ENCODE measurements at places on chromosomes 12 and 14.

GRCh38 chr12:108310489-108310888 is 28.6 kb downstream of the CMKLR1 start:
- DNase-seq, result no peak

DNA sequence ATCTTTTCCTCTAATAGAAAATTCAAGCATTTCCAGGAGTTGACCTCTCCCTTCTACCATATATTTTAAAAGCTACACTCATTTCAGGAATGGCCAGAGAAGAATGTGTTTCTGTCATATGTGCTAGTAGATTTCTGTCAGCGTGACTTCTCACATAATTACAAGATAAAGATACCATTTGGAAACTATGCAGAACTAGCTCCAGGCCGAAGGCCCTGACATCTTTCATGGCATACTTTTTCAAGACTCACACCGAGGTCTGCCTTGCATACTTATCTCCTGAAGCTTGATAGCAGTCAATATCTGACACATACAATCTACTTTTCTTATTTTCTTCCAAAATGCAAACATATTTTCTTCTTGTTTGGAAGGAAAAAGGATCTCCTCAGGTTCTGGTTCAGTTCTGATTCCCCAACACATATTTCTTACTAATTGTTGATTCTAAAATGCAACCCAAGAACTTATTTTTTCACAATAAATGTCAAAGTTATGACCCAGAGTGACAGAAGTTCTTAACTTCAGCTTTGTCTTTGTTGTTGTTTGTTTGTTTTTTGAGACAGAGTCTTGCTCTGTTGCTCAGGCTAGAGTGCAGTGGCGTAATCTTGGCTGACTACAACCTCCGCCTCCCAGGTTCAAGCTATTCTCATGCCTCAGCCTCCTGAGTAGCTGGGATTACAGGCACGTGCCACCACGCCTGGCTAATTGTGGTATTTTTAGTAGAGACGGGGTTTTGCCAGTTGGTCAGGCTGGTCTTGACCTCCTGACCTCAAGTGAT is 99.5 kb downstream of the NTN4 start:
- no peak for DNase-seq

DNA sequence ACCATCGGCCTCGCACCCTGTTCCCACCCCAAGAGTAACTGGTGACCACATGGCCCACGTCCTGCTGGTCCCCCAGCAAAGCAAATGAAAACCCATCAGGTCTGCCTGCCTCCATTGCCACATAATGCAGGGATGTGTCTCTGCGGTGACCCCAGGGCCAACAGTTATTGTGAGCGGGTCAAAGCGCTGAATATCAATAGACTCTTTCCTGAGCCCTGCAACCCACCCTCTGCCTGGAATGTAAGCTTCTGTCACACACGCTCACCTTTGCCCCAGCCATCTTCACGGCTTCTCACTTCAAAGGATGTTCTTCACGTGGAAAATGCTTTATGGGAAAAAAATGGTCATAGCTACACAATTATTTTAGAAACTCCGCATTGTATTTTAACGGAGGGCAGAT is 63.9 kb downstream of the FZD10 start:
- no peak for DNase-seq

- peak; percentile 19 for DNase-seq
Measured at GRCh38 chr12:5440978-5441377, 9.1 kb downstream of the NTF3 start.

DNA sequence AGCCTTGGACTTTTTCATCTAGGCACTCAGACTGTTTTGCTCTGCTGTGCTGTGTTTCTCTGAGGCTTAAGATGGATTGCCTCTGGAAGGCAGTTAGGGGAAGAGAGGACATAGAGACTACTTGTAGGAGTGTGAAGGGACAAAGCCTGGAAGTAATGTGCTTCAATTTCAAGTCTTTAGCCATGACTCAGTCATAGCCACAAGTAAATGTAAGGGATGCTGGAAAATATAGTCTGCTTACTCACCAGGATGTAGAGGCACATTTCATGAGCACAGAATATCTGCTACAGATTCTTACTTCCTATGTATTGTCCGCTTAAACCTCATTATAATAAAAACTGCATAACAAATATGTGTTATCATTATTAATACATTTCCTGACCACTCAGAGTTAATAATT is 794.3 kb upstream of the NOVA1 start:
- DNase-seq, result no peak

- DNase-seq, result no peak
Measured at GRCh38 chr14:71885301-71885700, 46.9 kb upstream of the RGS6 start.

DNA sequence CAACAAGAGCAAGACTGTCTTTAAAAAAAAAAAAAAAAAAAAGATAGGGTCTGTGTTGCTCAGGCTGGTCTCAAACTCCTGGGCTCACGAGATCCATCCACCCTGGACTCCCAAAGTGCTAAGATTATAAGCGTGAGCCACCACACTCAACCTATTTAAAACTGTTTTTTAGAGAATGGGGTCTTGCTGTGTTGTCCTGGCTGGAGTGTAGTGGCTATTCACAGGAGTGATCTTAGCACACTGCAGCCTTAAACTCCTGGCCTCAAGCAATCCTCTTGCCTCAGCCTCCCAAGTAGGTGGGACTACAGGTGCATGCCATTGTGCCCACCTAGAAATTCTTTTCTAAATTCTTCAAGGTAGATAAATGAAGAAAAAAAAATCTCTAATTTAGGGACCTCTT is 7.6 kb downstream of the COQ10A start:
- DNase-seq, result no peak

DNA sequence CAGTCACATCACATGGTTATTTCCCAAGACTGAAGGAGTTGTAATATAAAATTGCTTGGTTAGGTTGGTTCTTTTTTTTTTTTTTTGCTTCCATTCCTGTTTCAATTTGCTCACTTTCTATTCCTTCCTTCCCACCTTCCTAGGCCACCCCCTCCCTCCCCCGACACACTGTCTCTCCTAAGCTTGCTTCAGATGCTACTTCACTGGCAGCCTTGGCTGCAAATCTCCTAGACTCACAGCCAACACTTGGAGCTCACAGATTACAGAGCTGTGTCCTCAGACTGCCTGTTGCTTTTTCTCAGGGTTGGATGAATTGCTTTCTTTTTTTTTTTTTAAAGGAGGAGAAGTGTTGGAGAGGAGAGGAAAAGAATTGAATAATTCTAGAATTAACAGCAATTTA is 77.3 kb upstream of the GRIN2B start:
- no peak for DNase-seq

DNA sequence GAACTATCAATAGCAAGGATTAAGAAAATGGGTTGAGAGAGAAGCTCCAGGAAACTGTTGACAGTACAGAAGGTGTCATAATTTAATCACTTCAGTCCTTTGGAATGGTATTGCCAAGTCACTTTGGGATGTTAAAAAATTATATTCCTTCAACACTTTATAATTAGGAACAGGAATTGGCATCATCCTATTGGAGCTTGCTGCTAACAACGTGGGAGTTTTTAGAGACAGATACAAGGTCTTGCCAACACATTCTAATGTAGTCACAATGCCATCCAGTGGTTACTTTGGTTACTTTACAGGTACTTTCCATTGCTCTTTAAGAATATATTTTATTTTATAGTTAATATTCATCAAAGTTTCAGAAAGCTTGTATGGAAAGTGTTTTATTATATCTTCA is 310.1 kb downstream of the SYT1 start:
- peak; percentile 10 for DNase-seq

DNA sequence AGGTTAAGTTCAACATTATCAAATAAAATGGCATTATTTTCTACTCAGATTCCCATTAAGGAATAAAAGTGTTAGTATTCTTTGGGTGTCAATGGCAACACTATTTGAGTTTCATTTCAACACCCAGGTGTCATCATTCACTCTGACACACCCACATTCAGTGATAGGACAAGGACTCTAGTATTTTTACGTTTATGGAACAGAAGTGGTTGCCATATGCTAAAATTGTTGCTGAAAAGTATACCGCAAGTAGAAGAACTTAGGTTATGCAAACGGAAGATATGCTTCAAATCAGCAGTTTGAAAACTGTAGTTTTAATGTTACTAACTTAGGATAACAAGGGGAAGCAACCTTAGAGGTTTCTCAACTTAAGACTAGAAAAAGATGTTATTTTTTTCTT is 20.0 kb upstream of the SGPP1 start:
- no peak for DNase-seq

GRCh38 chr12:69007855-69008351 is 74.9 kb upstream of the CPM start:
- no peak for DNase-seq

DNA sequence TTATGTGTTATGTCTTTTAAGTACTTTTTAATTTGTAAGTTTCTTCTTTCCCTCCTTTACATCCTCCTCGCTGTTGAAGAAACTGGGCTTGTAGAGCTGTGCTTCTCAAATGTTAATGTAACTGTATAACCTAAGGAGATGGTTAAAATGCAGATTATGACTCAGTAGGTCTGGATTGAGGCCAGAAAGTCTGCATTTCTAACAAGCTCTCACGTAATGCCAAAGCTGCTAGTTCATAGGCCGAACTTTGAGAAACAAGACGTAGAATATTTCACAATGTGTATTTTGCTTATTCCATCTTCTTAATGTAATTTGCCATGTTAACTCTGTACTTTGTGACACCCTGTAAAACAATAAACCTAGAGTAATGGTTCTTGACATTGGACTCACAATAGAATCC is 193.3 kb upstream of the SYT1 start:
- no peak for DNase-seq

DNA sequence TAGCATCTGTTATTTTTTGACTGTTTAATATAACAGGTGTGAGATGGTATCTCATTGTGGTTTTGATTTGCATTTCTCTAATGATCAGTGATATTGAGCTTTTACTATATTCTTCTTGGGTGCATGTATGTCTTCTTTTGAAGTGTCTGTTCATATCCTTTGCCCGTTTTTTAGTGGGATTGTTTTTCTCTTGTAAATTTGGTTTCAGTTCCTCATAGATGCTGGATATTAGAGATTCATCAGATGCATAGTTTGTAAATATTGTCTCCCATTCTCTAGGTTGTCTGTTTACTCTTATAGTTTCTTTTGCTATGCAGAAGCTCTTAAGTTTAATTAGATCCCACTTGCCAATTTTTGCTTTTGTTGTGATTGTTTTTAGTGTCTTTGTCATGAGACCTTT is 48.9 kb upstream of the NEDD1 start:
- no peak for DNase-seq

DNA sequence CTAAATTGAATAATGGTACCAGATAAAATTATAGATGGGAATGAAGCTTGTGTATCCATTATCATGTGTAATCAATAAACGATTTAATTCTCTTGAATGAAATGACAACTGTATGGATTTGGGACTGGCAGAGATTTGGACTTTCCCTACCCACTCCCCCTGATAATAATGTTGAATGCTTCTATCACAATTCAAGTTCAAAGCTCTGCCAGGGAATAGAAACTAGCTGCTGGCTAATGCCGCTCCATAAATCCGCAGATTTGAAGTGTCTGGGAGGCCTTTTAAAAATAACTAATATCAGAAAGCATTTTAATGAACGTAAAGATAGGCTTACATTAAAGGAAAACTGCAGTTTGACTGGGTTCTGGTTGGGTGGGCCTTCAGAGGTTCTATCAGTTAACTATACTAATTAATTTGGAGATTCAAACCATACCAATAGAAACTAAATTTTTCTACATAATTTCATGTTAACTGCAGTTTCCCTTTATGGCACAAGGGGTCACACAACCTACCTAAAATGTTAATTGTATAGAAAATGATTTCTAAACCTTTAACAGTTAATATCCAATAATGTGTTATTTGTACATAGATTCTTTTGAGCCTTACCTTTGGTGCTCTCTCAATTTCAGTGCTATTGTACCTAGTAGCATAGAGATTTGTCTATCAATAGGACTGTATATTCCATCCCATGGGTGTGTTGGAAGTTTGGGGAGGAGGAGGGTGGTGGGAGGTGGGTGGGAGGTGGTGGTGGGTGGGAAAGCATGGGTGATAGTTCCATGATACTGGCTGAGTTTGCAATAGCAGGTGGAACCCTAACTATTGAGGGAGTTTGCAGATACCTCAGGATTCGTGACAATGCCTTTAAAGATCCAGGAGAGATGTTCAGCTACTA is 4.9 kb downstream of the HNRNPA1 start:
- DNase-seq, result no peak

GRCh38 chr12:76713986-76714385 is 49.9 kb upstream of the ZDHHC17 start:
- DNase-seq, result no peak

- DNase-seq, result no peak
Measured at GRCh38 chr14:95300002-95300696, 19.6 kb downstream of the CLMN start.

DNA sequence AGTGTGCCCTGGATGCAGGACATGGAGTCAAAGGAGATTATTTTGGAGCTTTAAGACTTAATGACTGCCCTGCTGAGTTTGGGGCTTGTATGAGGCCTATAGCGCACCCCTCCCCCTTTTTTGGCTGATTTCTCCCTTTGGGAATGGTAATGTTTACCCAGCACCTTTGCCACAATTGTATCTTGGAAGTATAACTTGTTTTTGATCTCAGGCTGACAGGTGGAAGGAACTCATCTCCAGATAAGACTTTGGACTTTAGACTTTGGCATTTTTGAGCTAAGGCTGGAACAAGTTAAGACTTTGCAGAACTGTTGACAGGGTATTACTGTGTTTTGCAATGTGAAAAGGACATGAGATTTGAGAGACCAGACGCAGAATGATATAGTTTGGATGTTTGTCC is 110.5 kb downstream of the DERA start:
- no peak for DNase-seq

GRCh38 chr12:42473561-42473960 is 116.0 kb downstream of the PRICKLE1 start:
- DNase-seq, result no peak

DNA sequence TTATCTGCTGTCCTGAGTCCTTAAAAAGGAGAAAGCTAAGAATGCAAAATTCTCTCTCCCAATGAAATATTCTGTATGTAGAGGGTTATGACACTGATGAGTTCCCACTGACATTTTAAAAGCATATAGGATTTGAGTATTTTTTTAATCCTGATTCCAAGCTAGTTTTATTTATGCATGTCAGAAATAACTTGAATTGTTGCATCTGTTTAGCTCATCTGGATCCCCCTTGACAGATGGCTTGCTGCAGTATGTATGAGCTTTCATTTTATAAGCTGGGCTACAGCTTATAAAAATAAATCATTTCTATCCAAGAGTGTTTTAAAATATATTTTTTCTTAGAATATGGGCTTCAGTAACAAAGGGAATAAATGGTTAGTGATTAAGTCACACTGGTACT is 495.3 kb downstream of the NELL2 start:
- DNase-seq, result no peak

GRCh38 chr14:89422181-89422951 is 5.3 kb upstream of the FOXN3 start:
- no peak for DNase-seq

DNA sequence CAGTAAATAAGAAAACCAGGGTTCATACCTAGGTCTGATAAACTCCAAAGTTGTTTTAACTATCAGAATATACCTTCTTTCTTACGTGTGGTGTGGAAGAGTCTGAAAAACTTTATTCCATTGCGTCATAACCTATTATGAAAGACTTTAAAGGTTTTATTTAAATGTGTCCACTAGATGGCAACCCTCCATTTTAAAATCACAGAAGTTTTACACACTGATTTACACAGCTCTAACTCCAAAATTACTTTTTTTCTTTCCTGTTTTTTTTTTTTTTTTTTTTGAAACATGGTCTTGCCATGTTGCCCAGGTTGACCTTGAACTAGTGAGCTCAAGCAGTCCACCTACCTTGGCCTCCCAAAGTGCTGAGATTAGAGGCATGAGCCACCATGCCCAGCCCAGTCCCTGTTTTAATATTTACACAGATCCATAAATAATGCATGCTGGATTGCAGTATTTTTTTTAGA is 17.3 kb upstream of the TMPRSS12 start:
- peak; percentile 79 for DNase-seq

- DNase-seq, result no peak
Measured at GRCh38 chr14:22554498-22555383, 34.3 kb downstream of the DAD1 start.

- DNase-seq, result no peak
Measured at GRCh38 chr14:99467336-99468078, 13.2 kb downstream of the SETD3 start.

Data from suppressor macrophage treated with lipopolysaccharide for 4 hours (primary cell).